ENCODE measurements at places on chromosomes 5 and 9.

GRCh38 chr9:6407778-6408177 lies 5.2 kb upstream of the UHRF2 start:
- DNase-seq = no peak

DNA sequence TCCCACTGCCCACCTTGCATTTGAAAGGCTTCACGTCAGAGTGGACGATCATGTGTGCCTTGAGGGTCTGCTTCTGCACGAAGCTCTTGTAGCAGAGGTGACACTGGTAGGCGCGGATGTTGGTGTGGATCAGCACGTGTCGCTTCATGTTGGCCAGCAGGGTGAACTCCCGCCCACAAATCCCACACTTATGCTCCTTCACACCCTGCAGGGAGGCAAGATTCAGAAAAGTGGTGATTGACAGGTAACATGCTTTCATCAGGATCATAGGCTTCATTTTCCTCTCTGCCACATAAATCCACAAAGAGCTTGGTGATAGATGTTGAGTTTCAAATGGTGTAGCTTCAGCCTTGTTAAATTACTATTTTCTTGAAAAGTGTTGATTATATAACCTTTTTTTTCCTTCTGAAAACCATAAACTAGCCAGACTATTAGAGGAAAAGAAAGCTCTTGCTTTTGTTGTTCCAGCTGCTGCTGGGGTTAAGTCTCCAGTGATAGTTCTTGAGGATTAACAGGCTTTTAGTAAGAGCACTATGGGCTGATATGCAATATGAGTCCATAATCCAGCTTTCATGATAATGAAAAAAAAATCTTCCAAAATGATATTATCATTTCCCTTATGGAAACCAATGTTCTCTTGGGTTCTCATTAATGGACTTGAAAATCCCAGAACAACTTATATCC lies 50.7 kb downstream of the ZNF366 start:
- DNase-seq = no peak

- DNase-seq = no peak
Observed at GRCh38 chr5:28275931-28276330, 1237.5 kb upstream of the CDH9 start.

GRCh38 chr5:75057561-75057960 lies 5.2 kb upstream of the GCNT4 start:
- DNase-seq = no peak

GRCh38 chr5:124747791-124748686 lies 1.6 kb upstream of the ZNF608 start:
- no peak for DNase-seq

DNA sequence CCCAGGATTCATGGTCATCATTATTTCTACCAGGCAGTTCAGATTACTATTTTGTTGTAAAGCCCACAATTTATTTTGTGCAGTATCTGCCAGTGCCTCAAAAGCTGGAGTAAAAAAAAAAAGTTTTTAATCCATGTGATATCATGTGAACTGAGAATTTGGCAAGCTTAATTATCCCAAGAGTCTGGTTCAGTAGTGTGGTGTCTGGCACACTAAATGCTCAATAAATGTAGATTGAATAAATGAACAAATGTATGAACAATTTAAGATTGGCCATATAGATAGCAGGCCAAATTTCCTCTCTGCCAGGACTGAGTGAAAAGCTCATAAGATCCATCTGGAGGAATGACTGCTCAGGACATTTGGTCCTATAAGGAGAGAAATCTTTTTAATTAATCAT lies 533.0 kb downstream of the TLE1 start:
- DNase-seq = no peak

- DNase-seq = peak; percentile 91
Observed at GRCh38 chr9:137422604-137423513, at the start of the genes EXD3 and NOXA1. Gene EXD3, minus strand, starts transcription at chr9:137423162. Its CDS starts 27,805 bp downstream, at chr9:137395357. Gene NOXA1, plus strand, starts transcription at chr9:137423393. Its CDS starts 137 bp downstream, at chr9:137423530.
